ENCODE measurements at places on chromosomes 6 and 20. TPM values are rescaled to one million over a fixed set of nuclear protein-coding genes. Genes with fewer than 3 reads are reported as not detected.
A peak's percentile ranks its signal among the peaks of the same experiment; 100 is the strongest.

DNA sequence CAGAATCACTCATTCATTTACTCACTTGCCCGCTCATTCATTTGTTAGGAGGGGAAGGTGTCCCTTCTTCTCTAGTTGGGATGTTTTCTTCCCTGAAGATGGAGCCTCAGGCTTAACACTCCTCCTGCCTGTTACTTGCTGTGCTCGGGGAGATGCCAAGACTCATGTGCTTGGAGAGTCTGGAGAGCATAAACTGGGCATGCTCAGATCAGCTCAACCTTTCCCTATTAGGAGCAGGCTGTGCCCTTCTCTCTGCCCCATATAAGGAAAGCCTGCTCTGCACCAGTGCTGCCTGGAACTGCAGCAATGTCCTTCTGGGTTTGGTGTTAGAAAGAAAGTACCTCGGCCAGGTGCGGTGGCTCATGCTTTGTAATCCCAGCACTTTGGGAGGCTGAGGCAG is 18.0 kb upstream of the UBE2V1 start:
- DNase-seq = peak; percentile 53

The AGER gene
- total RNA-seq = 0.28 TPM

The CYP39A1 gene
- not detected for total RNA-seq

- DNase-seq = no peak
Observed at GRCh38 chr6:37659561-37659960, 38.1 kb downstream of the MDGA1 start.

- peak; percentile 62 for DNase-seq
Observed at GRCh38 chr6:26331218-26332073, 33.6 kb upstream of the BTN3A2 start.

- peak; percentile 97 for DNase-seq
Observed at GRCh38 chr20:58550275-58551059, 35.3 kb upstream of the APCDD1L start.

The LRRC1 gene
- total RNA-seq = 6.1 TPM

The MUC22 gene
- not detected for total RNA-seq

GRCh38 chr6:13194852-13195251 is 133.5 kb downstream of the TBC1D7 start:
- peak; percentile 65 for DNase-seq

DNA sequence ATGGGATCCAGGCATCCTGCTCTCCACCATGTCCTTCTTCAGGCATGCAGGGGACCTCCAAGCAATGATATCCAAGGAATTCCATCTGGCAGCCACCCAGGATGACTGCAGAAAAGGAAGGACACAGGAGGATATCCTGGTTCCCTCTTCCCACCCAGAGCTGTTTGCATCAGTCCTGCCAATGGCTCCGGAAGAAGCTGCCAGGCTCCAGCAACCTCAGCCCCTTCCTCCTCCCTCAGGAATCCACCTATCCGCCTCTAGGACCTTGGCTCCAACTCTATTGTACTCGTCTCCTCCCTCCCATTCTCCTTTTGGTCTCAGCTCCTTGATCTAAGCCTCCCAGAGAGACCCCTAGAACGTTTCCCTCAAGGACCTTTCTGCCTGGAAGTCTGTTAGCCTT is 733 bp upstream of the PSORS1C2 start:
- peak; percentile 46 for DNase-seq

DNA sequence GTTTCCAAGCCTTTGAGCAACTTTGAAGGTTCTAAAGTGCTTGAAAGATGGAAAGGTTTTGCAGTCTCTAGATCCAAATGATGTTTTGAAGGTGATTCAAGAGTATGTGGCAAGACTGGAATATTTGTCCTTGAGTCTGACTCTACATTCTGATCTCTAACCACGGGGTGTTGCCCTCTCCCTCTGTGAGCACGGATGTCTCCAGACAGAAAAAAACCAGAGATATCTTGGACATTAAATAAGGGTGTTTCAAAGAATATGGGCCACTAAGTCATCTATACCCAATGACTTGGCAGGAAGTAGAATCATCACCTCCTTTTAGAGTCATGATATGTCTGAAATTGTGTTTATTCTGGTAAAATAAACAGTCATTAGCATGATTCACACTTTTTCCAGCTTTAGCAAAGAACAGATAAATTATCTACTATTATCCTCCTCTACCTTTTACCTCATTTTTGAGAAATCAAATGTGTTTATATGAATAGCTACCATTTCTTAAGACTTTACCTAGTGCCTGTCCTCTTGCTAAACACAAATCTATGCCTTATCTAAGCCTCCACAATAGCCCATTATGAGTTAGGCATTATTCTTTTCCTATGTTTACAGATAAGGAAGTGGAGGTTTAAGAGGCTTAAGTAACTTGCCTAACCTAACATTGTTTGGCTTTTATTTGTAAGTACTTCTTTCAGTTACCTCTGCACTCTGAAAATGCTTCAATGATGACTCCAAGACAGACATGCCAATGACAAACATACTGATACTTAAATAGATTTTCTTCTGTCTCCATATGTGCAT is 384.4 kb downstream of the BMP2 start:
- no peak for DNase-seq

The SPINT3 gene
- total RNA-seq = not detected

- DNase-seq = no peak
Observed at GRCh38 chr6:90369651-90370050, 73.0 kb upstream of the BACH2 start.

All from IMR-90 (cell line).